ENCODE measurements at places on chromosomes 12 and 14.

DNA sequence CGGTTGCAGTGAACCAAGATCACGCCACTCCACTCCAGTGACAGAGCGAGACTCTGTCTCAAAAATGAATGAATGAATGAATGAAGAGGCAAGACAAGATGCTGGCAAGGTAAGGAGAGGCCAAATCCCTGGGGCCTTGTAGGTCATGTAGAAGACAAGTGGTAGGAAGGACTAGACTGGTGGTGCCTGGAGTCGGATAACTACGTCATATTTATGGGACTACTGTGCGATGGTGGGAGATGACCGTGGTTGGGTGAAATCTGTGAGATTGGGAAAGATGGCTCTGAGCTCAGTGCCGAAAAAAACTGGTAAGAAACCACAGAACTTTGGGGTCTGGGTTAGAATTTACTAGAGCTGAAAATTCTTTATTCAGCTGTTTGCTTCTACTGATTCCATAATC is 50.6 kb downstream of the HELB start:
- DNase-seq: no peak

DNA sequence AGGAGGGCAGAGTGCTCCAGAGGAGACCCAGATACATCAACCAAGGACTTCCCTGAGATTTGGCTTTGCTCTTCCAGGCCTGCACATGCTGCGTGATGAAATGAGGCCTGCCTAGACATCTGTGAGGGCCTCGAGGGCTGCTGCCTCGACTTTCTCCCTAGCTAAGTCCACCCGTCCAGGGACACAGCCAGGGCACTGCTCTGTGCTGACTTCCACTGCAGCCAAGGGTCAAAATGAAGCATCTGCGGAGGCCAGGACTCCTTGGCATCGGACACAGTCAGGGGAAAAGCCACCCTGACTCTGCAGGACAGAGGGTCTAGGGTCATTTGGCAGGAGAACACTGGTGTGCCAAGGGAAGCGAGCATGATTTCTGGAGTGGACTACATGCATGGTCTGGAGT is 10.7 kb downstream of the SLC25A47 start:
- no peak for DNase-seq

- DNase-seq: no peak
These were observed 2.0 kb upstream of the SETD1B start for GRCh38 chr12:121801595-121802484.

DNA sequence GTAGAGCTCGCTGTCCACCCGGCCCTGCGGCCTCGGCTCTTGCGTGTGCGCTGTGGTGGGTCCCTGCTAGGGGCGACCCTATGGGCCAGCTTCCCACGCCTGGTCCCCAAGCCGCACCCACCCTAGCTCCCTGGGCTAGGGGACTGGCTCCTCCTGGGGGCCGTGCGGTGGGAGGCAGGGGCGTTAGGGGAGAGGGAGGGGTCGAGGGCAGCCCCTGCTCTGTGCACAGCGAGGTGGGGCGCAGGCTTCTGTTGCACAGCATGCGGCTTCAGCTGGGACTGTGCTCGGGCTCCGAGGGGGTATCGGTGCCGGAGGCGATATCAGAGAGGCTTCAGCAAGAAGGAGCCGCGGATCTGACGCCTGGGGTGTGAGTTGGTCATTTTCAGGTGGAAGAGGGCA is 86.1 kb downstream of the ALG10 start:
- DNase-seq: no peak

GRCh38 chr12:67820694-67821093 is 168.6 kb upstream of the IFNG-AS1 start:
- DNase-seq: no peak
